Gastroesophageal sphincter (tissue), 4 donors: ENCODE measurements at places on chromosomes 2 and 18.
A peak's percentile ranks its signal among the peaks of the same experiment; 100 is the strongest.

GRCh38 chr2:10688921-10689807, 611 bp downstream of the NOL10 start:
- peak; percentile 47 for ATAC-seq

DNA sequence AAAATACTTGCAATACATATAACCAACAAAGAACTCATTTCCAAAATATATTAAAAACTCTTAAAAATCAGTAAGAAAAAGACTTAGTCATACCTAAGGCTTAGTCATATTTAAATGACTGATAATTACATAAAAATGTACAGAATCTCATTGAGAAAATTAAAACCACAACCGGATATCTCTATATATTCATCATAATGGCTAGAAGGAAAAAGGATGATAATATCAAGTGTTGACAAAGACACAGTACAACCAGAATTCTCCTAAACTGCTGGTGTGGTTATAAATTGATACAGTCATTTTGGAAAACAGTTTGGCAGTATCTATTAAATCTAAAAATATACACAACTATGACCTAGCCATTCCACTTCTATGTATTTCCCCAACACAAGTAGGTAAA, 27.1 kb upstream of the IHH start:
- ATAC-seq, result no peak

DNA sequence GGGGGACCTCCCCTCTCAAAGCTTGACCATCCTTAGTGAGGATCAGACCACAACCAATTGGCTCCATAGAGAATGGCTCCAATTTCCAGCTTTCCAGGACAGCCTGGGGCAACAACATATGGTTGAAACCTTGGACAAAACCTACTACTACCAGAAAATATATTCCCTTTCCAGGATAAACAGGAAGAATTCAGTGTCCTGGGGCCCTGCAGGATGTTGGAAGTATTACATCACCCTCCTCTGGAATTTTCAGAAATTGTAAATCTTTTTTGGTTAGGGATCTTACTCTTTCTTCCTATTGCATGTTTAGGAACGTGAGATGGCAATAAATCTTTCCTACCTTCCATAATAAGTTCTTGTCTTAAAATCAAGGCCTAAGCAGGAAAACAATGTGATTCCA, 158.9 kb upstream of the MEIS1 start:
- ATAC-seq, result no peak

DNA sequence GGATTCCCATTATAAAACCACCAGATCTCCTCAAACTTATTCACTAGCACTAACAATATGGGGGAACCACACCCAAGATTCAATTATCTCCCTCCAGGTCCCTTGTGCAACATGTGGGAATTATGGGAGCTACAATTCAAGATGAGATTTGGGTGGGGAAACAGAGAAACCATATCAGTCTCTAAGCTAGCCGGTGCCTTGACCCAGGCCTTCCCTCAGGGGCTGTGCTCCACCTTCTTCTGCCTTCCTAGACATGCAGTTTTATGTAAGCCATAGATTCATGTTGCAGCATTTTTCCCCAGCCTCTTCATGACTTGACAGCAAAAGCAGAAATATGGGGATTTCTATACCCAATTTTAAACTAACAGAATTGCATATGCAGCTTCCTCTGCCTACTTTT, 559.2 kb downstream of the TNS1 start:
- no peak for ATAC-seq

DNA sequence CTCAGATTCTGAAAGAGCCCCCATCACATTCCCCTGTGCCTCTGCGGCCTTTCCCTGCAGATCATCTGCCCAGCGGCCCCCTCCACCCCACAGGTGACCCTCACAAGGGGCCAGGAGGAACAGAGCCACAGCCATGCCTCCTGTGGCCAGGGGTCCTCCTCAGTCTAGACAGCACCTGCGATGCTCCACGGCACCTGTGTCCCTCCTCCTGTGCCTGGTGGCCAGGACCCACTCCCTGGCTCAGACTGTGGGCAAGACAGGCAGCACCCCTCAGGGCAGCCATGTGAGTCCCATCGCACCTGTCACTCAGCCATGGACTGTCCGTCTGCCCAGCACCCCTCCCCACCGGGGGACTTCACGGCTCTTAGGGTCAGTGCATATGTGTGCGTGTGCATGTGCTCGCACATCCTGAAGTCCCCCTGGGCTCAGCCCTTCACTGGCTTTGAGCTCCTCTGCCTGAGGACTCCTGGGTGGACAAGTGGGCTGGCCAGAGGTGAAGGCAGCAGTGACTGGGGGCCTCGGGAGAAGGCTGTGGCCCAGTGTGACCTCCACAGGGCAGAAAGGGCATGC, 237.7 kb downstream of the ATAD2B start:
- ATAC-seq, result no peak

GRCh38 chr2:45002686-45003085, 6.6 kb downstream of the SIX2 start:
- no peak for ATAC-seq

DNA sequence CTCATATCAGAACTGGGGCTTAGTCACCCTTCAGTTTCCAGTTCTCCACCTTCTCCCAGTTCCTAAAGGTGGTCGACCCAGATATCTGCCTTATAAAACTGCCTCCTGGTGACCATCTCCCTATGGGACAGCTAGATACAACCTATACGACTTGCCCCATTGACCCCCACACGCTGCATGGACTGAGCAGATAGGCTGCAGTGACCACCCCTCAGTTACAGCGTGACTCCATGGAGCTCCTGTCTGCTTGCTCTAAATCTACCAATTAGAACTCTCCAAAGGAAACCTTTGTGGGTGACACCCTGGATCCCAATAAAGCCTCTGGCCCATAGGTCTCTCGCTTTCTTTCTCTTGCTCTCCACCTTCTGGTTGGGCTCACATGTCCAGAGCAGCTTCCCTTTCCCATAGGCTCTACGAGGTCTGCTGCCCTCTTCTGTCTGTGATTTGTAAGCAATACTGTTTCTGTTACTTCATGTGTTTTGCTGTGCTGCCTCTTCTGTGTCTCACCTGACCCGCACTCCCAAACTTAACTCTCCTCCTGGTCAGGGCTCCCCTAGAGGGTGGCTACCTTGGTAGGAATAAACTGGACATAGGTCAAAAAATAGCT, 971.3 kb upstream of the FAM98A start:
- ATAC-seq, result no peak

- no peak for ATAC-seq
Observed at GRCh38 chr2:74578408-74578807, 23.9 kb downstream of the DOK1 start.

DNA sequence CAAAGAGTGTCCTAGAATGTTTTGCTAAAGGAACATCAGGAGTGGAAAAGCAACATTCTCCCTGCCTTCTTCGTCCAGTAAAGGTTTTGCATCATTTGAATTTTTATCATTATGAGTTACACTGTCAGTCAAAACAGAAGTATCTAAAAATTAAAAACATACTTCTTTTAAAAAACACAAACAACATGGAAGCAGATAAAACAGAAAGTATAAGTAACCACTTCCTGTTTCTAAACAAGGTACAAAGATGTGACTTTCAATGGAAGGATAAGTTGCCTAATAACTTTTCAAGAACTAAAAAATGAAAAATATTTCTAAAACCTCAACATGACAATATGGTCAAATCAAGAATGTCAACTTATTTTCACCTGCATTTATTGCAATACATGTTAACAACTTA, 158.2 kb downstream of the STK39 start:
- no peak for ATAC-seq

- ATAC-seq, result no peak
Observed at GRCh38 chr2:200159357-200159707, 147.2 kb upstream of the SPATS2L start.

DNA sequence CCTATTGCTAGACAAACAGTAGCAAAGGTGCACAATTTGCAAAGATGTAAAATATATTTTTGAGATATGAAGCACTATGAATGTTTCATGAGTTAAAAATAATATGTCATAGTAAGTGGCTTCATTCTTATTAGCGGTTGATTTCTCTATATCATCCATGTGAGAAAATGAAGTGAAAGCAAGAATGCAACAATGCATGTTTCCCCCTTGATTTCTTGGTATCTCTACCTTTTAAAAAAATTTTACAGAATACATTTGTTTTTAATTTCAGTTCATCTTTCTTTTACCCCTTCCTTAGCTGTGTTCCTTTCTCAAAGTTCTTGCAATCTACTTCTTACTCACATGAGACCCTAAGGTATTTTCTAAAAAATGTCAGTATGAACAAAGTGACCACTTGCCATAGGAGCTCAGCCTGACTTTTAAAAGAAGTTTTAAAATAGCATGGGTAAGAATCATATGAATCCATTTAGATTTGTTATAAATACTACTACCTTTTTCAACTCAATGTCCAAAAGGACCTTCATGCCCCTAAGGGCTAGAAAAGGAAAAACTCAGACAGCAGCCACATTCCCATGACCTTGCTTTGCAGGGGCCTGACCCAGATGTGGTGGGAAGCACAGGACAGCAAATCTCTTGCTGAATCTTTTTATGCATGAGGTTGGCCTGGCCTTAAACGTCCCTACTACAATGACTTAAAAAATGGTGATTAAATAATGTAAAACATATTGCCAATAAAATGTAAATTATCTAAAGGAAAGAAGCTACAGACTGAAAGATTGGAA, 14.8 kb upstream of the SLC38A11 start:
- ATAC-seq, result no peak

DNA sequence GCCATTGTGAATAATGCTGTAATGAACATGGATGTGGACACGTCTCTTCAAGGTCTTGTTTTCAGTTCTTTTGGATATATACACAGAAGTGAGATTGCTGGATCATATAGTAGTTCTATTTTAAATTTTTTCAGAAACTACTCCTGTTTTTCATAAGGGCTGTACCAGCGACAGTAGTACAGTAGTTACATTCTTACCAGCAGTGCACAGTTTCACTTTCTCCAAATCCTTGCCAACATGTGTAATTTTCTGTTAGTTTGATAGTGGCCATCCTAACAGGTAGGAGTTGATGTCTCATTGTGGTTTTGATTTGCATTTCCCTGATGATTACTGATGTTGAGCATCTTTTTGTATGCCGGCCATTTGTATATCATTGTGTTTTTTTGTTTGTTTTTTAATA, 81.7 kb downstream of the EPC2 start:
- ATAC-seq, result no peak

GRCh38 chr2:119788752-119789151, 29.0 kb downstream of the PTPN4 start:
- no peak for ATAC-seq

DNA sequence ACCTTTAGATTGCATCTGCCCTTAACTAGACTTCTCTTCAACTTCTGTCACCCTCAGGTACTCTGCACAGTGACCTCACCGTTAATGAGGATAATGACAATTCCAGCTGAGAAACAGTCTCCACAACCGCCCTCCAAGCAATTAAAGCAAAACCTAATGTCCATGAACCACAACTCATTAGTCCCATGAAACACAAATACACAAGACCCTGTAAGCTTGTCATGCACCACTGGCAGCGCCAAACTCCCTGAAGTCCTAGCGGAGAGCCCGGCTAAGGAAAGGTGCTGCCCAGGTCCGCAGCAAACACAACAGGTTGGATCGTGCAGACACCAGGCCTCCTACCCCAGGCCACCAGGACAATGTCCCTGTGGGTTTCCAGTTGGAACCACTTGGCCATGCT, 7.4 kb downstream of the SMAD7 start:
- no peak for ATAC-seq

DNA sequence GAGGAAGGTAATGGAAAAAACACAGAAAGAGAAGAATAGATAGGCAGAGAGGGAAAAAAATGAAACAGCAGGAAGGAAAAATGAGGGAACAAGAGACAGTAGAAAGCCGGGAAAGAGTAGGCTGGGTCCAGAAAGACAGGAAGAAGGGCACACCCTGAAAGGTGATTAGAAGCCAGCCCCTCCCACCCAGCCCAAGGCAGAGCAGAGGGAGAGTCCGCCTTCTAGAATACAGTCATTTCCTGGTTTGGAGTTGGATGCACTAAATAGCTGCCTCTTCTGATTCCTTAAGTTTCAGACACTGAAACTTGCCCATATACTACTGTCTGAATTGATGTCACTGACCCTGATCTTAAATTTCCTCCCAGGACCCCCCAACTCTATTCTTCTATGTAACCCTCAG, 17.9 kb upstream of the DSG3 start:
- no peak for ATAC-seq

GRCh38 chr2:79982445-79982844, 322.1 kb downstream of the LRRTM1 start:
- ATAC-seq, result no peak

GRCh38 chr2:191220671-191221070, 24.5 kb upstream of the MYO1B start:
- no peak for ATAC-seq

- ATAC-seq, result peak; percentile 49
Observed at GRCh38 chr18:54357082-54357659, 487 bp downstream of the STARD6 start.

- no peak for ATAC-seq
Observed at GRCh38 chr18:80108121-80108536, 933 bp upstream of the ADNP2 start.

DNA sequence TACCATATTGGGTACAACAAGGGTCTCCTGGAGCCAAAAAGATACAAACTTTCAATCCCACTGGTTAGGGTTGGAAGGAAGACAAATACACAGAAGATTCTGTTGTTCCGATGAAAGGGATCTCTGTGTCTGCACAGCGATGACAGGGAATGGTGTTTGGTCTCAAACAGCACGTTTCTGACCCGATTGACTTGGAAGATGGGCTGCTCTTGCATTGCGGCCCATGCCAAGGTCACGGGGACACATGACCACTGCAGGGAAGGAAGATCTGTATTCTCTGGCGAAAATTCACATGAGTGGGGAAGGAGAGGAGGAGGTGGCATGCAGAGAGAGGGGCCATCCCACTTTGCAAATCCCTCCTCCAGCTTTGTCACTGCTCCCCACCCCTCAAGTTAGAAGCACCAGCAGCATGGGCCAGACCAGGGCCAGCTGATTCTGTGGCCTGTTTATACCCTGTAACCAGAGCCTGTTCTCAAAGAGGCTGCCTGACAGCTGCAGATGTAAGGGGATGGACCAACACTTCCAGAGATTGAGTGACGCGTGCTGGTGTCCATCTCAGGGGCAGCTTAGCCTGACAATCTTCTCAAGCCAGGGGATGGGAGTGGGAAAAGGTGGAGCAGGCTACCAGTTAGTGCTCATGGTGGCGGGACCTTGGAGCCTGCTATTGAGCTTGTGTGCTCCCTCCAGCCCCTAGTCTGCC, 57.2 kb downstream of the TNP1 start:
- ATAC-seq, result no peak

DNA sequence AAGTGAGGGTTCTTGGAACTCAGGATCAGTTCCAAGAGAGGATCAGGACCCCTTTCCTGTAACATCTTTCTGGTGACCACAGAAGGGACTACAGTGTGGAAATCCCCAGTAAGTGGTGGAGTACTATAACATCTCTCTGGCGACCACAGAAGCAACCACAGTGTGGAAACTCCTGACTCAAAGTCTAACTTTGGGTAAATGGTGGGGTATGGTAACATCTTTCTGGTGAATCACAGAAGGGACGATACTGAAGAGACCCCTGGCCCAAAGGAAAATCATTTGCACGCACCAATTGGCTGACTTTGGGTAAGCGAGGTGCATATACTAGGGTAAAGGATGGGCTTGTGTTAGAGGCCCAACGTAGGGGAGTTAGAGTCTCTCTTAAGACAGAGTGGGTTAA, 56.3 kb upstream of the GULP1 start:
- ATAC-seq, result no peak
